B cell (primary cell): ENCODE measurements at places on chromosomes 2 and 18.

GRCh38 chr2:228017784-228018183 lies 146.4 kb downstream of the DAW1 start:
- DNase-seq: no peak

GRCh38 chr2:163934131-163934530 lies 198.3 kb upstream of the FIGN start:
- DNase-seq: no peak

- no peak for DNase-seq
These were observed 81.0 kb downstream of the SEMA4F start for GRCh38 chr2:74735009-74735408.

DNA sequence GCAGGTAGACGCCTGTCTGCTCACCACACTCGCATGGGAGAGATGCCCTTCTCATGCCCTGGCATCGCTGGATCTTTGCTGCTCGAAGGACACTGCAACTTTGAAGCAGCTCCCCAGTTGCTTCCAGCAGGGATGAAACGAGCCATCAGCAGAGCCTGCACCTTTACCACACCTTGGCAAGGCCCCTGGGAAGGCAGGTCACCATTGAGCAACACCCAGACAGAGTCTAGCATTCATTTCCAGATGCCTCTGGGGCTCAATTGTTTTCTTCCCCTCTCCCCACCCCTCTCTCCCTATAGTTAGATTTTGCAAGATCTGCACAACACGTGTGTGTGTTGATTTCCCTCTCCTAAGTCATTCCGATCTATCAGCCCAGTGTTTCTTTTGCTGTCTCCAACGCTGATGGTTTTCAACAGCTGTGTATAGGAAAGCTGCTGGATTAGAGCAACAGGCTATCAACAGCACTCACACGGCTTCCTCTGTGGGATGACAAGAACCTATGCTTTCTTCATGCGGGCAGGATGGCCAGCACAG lies 25.6 kb upstream of the INHBB start:
- DNase-seq: no peak

DNA sequence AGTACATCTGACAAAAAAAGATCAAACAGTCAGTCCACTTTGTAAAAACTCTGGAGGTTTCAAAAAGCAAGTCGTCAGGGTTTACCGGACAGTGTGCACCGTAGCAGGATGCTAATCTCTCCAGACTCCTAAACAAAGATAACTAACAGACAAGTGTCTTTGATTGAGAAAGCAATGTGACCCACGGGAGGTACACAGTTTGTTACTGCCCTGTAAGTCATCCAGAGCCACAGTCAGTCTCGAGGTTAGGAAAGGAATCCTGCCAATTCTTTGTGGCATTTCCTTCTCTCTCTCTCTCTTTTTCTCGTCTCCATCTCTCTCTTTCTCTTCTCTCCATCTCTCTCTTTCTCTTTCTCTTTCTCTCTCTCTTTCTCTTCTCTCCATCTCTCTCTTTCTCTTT lies 42.8 kb downstream of the LRRTM4 start:
- no peak for DNase-seq

DNA sequence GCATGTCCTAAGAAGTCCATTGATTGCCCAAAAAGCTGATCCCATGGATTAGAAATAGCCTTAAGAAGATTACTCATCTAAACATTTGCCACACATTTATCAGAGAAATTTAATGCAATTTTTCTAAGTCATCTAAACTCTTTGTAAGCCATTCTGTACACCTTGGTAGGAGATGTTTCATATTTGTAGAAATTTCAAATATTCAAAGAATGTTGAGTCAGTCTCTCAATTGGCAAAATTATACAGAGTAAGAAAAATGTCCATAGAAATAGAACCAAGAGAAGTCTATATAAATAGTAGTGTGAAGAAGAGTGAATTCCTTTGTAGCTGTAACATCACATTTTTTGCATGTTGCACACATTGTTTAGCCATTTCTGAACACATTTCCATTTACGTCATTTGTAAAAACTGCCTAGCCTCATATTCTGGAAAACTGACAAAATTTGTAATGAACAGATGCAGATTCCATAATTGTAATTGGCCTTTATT lies 128.6 kb downstream of the MSTN start:
- DNase-seq: no peak

DNA sequence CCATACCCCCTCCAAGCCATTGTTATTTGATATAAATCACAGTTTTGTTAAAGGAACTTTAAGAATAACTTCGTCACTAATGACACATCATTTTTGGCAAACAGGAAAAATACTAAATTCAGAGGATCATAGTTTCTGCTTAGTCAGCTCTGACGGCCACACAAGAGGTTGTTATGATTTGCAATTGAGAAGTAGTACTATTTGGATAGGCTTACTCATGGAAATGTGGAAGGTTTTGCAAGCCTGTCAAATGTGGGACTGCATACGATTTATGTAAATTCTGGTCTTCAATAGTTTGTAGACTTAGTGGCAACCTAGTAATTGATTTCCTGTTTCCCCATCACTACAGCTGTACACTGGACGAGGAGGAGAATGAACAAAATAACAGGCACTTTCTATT lies 108.1 kb downstream of the ARHGEF33 start:
- DNase-seq: no peak

- no peak for DNase-seq
These were observed 73.6 kb upstream of the IGFBP5 start for GRCh38 chr2:216768908-216769411.

DNA sequence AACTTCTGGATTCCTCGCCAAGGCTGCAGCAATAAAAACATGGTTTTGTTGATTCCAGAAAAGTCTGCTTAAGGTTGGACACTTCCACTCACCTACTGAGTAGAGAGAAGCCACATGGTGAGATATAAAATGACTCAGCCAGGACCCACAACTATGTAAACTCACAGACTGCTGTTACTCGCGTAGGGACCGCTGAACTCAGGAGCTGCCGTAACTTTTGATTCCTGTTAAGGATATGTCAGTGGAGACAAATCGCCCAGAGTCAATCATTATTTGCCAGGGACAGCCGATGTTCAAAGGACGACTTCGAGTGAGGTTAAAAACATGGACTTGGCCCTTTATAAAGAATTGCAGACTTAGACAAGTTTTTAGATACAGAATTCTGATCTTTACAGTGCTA lies 25.6 kb downstream of the CYB5A start:
- DNase-seq: no peak

GRCh38 chr18:28890791-28891190 lies 713.9 kb upstream of the CDH2 start:
- no peak for DNase-seq

DNA sequence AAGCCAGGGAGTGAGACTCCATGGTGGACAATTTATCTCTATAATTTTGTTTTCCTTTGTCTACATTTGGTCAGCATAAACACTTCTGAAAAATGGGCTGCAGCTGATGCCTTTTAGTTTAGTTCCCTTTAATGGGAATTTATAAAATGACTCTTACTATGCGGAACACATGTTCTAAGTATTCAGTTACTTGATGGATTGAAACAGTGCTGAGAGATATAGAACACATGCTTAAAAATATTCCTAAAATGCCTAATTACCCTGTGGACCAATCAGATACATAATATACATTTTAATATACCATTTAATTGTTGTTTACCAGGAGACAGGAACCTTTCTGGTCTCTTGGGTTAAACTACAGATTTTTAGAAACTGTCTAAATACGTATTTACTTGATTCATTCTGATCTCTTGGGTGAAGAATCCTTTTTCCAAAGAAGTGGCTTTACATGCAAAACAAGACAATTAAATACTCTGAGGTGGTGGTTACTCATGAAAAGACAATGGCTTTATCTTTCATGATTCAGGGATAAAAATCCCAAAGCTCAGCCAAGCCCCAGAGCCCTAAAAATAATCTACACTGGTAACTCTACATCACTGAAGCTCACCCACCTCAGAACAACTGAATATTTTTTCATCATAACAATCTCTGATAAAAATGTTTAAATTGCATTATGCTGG lies 128.1 kb upstream of the SERTAD2 start:
- no peak for DNase-seq

GRCh38 chr2:118089139-118089800 lies 999 bp downstream of the INSIG2 start:
- peak; percentile 34 for DNase-seq

DNA sequence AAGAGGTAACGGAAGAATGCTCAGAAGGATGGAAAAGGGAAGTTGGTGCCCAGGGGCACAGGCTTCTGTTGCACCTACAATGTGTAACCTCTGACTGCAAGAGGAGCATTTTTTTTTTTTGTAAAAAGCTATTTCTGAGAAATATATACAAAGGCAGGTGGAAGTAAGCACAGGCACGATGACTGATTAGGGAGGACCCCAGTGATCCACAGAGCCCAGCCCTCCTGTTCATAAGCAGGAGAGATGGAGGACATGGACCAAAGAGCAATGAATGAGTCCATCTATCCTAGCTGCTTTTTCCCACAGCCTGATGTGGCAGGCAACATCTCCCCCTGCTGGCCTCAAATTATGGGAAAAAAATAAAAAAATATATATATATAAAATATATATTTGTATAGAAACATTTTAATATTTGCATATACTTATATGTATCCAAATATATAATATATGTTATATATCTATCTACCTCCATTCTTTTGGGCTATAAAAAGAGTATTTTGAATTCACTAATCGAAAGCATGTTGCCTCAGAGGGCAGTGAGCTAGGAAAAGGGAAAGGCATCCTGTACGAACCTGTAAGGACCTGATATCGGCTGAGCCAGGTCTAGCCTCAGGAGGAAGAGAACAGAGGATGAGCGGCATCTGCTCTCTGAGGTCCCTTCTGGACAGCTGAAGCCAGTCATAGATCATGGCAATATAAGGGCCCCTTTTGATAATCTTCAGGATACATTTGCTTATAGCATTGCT lies 166.0 kb upstream of the STK17B start:
- DNase-seq: peak; percentile 58

DNA sequence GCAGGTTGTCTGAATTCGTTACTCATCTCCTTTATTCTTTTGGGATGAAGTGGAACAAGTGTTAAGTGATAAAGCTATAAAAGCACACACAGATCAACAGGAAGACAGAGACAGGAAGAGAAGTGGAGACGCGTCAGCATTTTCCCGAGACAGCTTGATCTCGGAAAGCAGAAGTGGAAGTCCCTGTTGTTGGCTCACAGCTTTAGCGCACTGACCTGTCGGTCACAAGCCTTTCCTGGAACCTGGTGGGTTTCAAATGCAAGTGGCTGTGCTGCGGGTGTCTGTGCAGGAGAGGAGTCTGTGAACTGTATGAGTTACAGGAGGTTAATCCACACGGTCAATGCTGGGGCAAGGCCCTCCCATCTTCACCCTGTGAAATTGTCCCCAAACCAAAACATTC lies 116.6 kb upstream of the PELI1 start:
- peak; percentile 82 for DNase-seq

DNA sequence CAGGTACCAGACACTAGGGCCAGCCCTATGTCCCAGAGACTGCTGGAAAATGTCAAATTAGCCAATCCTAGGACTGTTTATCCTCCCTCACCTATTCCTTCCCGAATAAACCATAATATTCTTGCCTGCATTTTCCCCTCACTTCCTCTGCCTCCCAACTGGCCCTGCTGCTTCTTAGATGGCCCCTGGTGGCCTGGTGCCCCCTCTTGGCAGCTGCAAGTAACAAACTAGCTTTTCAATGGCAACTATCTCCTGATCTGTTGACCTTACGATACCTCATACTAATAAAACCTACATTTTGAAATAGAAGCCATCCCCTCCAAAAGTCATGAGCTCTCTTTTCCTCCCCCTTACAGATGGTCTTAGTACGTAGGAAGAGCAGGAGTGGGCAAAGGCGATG lies 132.0 kb downstream of the ALPK2 start:
- no peak for DNase-seq

GRCh38 chr2:215765729-215766360 lies 247.5 kb downstream of the MREG start:
- DNase-seq: no peak

DNA sequence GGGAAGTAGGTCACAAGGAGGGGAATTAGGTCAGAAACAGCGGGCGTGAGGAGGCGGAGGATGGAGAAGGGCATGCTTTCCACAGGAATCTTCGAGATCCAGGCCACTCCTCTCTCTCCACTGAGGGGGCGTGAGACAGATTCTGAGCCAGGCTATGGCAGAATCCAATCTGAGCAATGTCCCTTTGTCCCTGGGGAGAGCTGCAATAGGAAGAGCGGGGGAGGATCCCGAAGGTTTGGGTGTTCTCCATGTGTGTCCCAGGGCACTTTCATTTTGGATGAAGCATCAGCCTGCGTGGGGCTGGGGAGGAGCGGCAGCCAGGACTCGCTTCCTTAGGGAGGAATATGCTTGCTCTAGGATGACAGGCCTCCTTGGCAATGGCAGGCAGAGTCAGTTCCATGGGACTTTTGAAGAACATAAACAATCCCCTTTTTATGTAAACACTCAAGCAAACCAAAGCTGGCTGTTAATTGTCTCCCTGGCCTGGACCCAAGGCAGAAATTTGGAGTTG lies 84.0 kb downstream of the LIPG start:
- DNase-seq: no peak

DNA sequence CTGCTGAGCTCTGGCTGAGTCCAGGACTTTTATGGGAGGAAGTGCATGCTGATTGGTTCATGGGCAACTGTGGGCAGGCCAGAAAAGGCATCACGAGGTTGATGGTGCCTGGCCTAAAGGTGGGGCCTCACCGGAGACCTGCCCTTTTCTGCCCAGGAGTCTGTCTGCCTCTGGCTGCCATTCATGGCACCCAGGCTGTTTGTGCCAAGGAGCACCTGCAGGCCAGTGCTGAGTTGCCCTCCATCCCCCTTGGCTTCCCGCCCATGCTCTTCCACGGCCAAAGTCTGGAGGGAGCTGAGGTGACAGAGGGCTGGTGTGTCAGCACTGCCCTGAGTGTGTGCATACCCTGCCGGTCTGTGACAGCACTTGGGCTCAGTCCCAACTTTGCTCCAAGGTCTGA lies 123.2 kb downstream of the PTH2R start:
- no peak for DNase-seq

DNA sequence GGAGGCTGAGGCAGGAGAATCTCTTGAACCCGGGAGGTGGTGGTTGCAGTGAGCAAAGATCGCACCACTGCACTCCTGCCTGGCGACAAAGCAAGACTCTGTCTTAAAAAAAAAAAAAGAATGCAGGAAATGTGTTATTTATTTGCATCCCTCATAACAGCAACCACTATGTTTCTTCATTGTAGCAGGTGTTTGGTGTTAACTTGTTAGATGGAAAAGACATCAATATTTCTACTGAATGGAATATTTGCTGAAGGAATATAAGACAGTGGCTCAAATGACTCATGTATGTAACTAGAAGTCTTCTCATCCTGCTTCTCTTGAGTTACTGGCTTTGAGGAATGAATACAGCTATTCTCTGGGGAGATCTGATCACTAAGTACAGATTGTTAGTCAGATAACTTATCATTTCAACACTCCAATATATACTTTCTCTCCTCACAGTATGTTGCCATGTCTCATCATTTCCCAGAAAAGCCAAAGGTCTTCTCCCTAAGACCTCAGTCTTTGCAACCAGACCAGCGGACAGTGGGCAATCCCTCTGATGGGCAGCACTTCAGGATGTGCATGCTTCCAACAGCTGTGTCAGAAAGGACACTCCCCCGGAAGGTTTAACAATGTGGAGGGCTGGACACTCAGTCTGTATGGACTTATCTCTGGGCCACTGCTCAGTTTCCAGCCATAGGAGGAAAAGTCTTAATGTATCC lies 104.4 kb upstream of the STK17B start:
- peak; percentile 45 for DNase-seq
